CD8-positive, alpha-beta T cell (primary cell): ENCODE measurements at places on chromosomes 3 and 15. TPM values are rescaled to one million over a fixed set of nuclear protein-coding genes. Genes with fewer than 3 reads are reported as not detected.

The ANKRD63 gene
- not detected for total RNA-seq

The SNX1 gene
- 61.0 TPM for total RNA-seq

The TIPIN gene
- total RNA-seq, result 4.8 TPM

The MOBP gene
- not detected for total RNA-seq

The PLSCR5 gene
- total RNA-seq, result not detected

The RTP3 gene
- total RNA-seq, result not detected

The FEZF2 gene
- total RNA-seq, result not detected

The DUOXA2 gene
- not detected for total RNA-seq

The GHSR gene
- total RNA-seq, result not detected
